ENCODE measurements at places on chromosomes 16 and 17. TPM values are rescaled to one million over a fixed set of nuclear protein-coding genes. Genes with fewer than 3 reads are reported as not detected.

Gene PRCD
- total RNA-seq, result 0.35 TPM

Gene VPS35
- 124 TPM for total RNA-seq

Gene RAB26
- 0.46 TPM for total RNA-seq

Gene COX6A2
- total RNA-seq, result not detected
